Natural killer cell treated with Interleukin-12 subunit alpha and Interleukin-12 subunit beta and Interleukin-15 and Interleukin-18, amount 100 ng/mL, for 72 hours (primary cell): ENCODE measurements at places on chromosomes 7 and 10. TPM values are rescaled to one million over a fixed set of nuclear protein-coding genes. Genes with fewer than 3 reads are reported as not detected.
A peak's percentile ranks its signal among the peaks of the same experiment; 100 is the strongest.

DNA sequence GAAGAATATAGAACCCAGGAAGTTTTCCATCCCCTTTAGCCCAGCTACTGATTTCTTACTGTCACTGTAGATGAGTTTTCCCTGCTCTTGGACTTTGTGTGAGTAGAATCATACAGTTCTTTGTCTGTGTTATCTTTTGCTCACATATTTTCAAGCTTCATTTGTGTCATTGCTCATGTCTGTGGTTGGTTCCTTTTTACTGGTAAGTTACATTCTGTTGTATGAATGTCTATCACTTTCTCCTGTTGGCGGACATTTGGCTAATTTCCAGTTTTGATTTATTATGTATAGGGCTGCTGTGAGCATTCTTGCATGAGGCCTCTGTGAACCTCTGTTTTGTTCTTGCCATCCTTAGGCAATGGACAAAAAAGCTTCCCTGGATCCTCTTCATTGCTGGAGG, 5.3 kb downstream of the GLRX3 start:
- peak overlapping the region; percentile 15 for H3K4me3 ChIP-seq
- DNase-seq: no peak
- H3K27me3 ChIP-seq: no peaks in the 10 kb centered on the region
- peaks cover 52% of the 10 kb centered on the region for H3K4me1 ChIP-seq
- peaks cover 16% of the 10 kb centered on the region for H3K36me3 ChIP-seq

Gene AEBP1
- 1.0 TPM for total RNA-seq

Gene HOXA2
- total RNA-seq: not detected

- H3K27me3 ChIP-seq: no peaks in the 10 kb centered on the region
- no peak overlapping the region for H3K27ac ChIP-seq
- H3K4me3 ChIP-seq: no peak overlapping the region
- H3K4me1 ChIP-seq: no peaks in the 10 kb centered on the region
- H3K36me3 ChIP-seq: no peaks in the 10 kb centered on the region
Observed at GRCh38 chr7:51847461-51848134, 531.0 kb upstream of the COBL start.

DNA sequence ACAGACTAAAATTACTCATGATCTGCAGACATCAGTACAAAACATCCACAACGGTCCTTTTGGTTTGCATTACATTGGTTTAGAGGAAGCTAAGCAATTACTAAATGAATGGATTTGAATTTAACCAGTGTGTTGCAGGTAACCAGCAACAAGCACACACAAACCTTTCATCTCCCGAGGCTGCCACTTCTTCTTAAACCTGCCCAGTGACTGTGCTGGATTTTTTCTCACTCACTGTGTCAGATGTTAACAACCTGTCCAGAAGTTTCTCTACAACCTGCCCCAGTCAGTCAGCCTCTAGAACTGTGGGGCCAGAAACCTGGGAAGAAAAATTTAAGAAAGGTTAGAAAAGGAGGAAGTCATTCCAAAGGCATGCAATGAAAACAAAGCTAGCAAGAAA, 2.4 kb upstream of the MEOX2 start:
- H3K27me3 ChIP-seq: peaks cover 23% of the 10 kb centered on the region
- no peaks in the 10 kb centered on the region for H3K4me1 ChIP-seq
- no peak overlapping the region for H3K27ac ChIP-seq
- H3K36me3 ChIP-seq: no peaks in the 10 kb centered on the region
- H3K4me3 ChIP-seq: no peak overlapping the region

Gene PNLIP
- not detected for total RNA-seq

- H3K4me1 ChIP-seq: peaks cover 15% of the 10 kb centered on the region
- no peak overlapping the region for H3K27ac ChIP-seq
- H3K4me3 ChIP-seq: peak overlapping the region; percentile 67
- H3K27me3 ChIP-seq: peaks cover 33% of the 10 kb centered on the region
- no peak for DNase-seq
Observed at GRCh38 chr7:155961241-155962190, 149.3 kb upstream of the SHH start.

Gene OR2A7
- total RNA-seq: not detected

DNA sequence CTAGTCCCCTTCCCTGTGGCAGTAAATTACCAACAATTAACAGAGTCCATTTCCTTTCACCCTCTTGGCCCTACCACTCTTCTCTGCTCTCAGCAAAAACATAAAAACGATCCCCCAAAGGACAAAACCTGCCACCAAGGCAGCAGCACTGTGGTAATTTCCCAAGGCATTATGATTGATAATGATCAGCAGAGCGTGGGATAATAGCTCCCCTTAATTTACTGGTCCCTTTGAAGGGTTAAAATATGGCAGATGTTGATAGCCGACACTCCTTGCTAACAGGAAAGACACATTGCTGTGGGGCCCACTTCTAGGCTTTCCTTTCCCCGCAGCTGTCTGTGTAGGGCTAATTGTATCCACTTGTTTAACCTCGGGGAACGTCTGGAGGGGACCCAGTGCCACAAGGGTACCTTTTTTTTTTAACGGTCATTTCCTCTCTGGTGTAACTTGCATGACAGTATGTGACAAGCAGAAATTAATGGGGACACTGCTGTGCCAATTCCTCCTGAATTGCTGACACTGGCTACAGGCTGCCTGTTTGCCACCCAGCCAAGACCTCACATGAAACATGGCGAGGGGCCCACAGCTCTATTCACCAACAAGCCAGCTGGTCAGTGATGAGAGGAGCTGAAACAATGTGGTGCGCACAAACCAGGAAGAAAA, 81.3 kb downstream of the CDK6 start:
- no peaks in the 10 kb centered on the region for H3K27me3 ChIP-seq
- H3K4me3 ChIP-seq: peak overlapping the region; percentile 23
- DNase-seq: no peak
- H3K27ac ChIP-seq: peak overlapping the region; percentile 31

DNA sequence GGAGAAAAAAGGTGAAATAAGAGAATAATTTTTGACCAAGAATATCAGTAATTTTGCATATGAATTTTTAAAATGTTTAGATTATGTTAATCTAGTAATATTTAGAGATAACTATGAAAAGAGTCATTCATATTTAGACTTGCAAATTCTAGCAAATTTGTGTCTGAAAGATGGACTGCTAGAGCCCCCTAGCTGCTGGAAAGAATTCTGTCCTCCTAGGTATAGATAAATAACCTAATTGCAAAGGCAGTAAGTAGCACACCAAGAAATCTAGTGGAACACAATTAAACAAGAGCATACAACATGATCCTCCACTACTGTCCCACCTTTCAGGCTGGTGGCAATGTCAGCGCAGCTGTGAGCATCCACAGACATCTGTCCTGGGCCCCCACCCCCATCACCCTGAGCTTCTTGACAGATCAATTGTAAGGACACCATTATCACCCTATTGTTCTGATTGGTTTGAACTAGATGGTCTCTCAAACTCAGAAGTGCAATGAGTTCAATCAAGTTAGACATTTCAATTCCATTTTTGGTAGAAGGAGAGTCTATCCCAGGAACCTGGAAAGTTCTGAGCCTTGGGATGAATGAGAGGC, 15.0 kb upstream of the GFRA1 start:
- DNase-seq: no peak
- H3K36me3 ChIP-seq: no peaks in the 10 kb centered on the region
- no peaks in the 10 kb centered on the region for H3K27me3 ChIP-seq
- no peak overlapping the region for H3K4me3 ChIP-seq

- H3K27me3 ChIP-seq: no peaks in the 10 kb centered on the region
- no peaks in the 10 kb centered on the region for H3K36me3 ChIP-seq
- H3K4me1 ChIP-seq: no peaks in the 10 kb centered on the region
- DNase-seq: no peak
Observed at GRCh38 chr7:126662856-126663255, 589.9 kb downstream of the GRM8 start.

Gene PEX1
- total RNA-seq: 15.8 TPM

DNA sequence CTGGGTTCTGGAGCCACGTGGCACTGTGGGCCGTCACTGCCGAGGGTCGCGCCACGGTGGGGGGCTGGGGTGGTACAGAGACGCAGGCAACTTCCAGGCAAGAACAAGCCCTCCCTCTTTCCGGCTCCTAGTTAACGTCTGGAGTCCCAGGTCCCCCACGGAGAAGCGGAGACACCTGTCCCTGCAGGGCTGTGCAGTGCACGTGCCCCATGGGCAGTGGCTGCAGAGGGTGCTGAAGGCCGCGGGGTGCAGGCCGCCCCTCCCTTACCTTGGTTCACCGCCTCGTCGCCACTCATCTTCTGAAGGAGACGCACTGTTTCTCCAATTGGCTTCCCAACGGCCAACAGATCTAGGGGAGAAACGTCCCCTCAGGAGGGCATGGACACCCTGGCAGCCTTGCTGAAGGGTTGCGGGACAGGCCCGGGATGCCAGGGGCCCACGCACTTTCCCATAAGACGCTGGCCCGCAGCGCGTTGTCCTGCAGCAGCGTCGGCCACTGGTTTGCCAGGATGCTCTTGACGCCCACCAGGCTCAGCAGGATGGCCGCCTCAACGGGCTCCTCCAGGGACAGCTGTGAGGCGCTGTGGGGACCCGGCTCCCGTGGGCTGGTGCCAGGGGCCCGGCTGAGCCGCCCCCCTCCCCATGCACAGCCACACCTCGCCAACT, 24.3 kb upstream of the NKX6-2 start:
- no peaks in the 10 kb centered on the region for H3K4me1 ChIP-seq
- no peaks in the 10 kb centered on the region for H3K36me3 ChIP-seq
- H3K4me3 ChIP-seq: no peak overlapping the region
- DNase-seq: peak; percentile 54

DNA sequence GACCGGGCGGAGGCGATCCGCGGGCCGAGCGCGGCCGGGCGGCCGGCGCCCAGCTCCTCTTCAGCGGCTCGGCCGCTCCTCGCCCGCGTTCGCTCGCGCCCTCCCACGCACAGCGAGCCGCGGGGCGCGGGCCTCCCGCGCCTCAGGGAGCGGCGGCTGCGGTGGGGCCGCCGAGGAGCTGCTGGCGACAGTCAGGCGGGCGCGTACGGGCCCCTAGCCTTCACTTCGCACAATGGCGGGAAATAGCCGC, at the start of gene MCMBP:
MCMBP (minus strand) TSS at position 234 of the 250 bp plus-strand sequence. CDS start 259 bp downstream, outside the sequence.
- peak within 1 kb of the TSS; percentile 90 for H3K4me3 ChIP-seq
- H3K27me3 ChIP-seq: no peaks in the 10 kb centered on the region
- H3K27ac ChIP-seq: peak within 1 kb of the TSS; percentile 96
- H3K4me1 ChIP-seq: peaks cover 31% of the 10 kb centered on the region
- DNase-seq: no peak

DNA sequence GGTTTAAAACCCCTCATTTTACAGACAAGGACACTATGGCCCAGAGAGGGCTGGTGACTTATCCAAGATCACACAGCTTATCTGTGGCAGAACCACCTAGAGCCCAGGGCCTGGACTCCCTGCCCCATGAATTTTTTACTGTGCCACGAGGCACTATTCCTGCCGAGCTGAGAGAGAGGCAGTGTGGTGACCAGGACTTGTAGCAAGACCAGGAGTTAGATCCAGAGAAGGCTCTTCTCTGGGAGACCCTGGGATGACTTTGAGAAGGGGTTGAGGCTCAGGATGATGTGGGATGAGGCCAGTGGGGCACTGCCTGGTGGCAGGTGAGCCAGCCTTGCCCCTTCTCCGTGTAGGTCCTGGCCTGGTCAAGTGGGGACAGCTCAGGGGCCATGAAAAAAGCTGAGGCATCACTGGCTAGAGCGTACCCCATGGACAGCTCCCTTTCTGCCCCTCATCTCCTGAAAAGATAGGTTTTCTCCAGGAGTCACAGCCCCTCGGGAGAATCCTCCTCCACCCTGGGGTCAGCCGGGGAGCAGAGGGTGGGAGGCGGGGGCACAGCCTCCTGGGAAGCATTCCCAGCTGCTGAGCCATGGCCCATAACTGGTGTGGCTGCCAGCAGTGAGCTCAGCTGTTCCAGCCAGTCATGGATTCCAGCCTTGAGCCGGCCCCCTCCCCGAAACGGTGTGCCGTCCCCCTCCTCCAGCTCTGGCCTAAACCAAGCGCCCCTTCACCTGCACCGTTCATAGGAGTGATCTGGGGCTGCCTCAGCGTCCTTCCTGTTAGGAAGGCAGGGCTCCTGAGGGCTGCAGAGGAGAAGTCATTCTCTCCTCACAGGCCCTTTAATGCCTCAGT, 5.8 kb downstream of the FLNC start:
- H3K4me3 ChIP-seq: no peak overlapping the region
- H3K4me1 ChIP-seq: no peaks in the 10 kb centered on the region
- no peak for DNase-seq
- H3K27ac ChIP-seq: no peak overlapping the region

Gene IFIT3
- total RNA-seq: 2.6 TPM

Gene CYP3A4
- total RNA-seq: not detected

GRCh38 chr10:52744057-52744805, 28.4 kb downstream of the MBL2 start:
- DNase-seq: no peak
- H3K27ac ChIP-seq: no peak overlapping the region
- H3K4me1 ChIP-seq: no peaks in the 10 kb centered on the region
- no peaks in the 10 kb centered on the region for H3K27me3 ChIP-seq

Gene KIF11
- total RNA-seq: 25.6 TPM

Gene CFTR
- not detected for total RNA-seq

Gene SLC26A5
- total RNA-seq: not detected

GRCh38 chr7:111390000-111390399, 172.3 kb downstream of the IMMP2L start:
- no peaks in the 10 kb centered on the region for H3K4me1 ChIP-seq
- H3K4me3 ChIP-seq: no peak overlapping the region
- H3K36me3 ChIP-seq: no peaks in the 10 kb centered on the region
- DNase-seq: no peak

DNA sequence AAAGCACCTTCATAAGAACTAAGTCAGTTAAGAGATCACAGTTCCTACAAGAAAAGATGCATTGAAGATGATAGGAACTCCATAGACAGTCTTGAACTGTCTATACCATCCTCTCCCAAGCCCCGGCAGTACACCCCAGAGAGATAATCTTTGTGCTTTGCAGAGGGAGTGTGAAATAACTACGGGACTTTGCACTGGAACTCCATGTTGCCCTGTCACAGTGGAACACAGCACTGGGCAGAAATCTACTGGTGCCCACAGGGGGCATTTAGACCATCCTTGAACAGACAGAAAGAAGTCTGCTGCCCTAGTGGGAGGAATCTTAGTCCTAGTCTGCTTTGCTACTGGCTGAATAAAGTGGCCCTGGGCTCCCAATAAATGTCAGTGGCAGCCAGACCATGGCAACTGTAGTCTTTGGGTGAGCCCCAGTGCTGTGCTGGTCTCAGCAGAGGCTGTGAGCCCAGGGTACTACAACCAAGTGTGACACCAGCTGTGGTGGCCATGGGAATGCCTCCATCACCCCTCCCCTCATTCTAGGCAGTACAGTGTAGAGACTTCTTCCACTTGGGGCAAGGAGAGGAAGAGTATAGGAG, 107.7 kb upstream of the TMEM168 start:
- H3K27ac ChIP-seq: no peak overlapping the region
- peaks cover 6% of the 10 kb centered on the region for H3K4me1 ChIP-seq
- no peak for DNase-seq
- H3K27me3 ChIP-seq: no peaks in the 10 kb centered on the region

GRCh38 chr10:8616166-8616565, 561.7 kb downstream of the GATA3 start:
- peaks cover 20% of the 10 kb centered on the region for H3K27me3 ChIP-seq
- H3K4me1 ChIP-seq: no peaks in the 10 kb centered on the region
- no peak overlapping the region for H3K4me3 ChIP-seq
- DNase-seq: no peak
- no peaks in the 10 kb centered on the region for H3K36me3 ChIP-seq

Gene LOXL4
- total RNA-seq: not detected

- no peaks in the 10 kb centered on the region for H3K4me1 ChIP-seq
- H3K4me3 ChIP-seq: no peak within 1 kb of the TSS
- H3K27me3 ChIP-seq: peaks cover 24% of the 10 kb centered on the region
- no peak within 1 kb of the TSS for H3K27ac ChIP-seq
- DNase-seq: no peak
Observed at GRCh38 chr7:117479225-117480054, at the start of gene CFTR. Gene CFTR (plus strand): TSS chr7:117480025. CDS start chr7:117480095, 70 bp downstream.
